Activated CD8-positive, alpha-beta T cell treated with anti-CD3 and anti-CD28 coated beads, Interleukin-2, amount 10 ng/mL, durations not matched to agents 7 days and 5 days (primary cell): ENCODE measurements at places on chromosomes 7 and 10. TPM values are rescaled to one million over a fixed set of nuclear protein-coding genes. Genes with fewer than 3 reads are reported as not detected.
A peak's percentile ranks its signal among the peaks of the same experiment; 100 is the strongest.

GRCh38 chr7:105854498-105854897, 21.9 kb downstream of the ATXN7L1 start:
- H3K27me3 ChIP-seq: peaks cover 3% of the 10 kb centered on the region
- no peaks in the 10 kb centered on the region for H3K36me3 ChIP-seq
- H3K4me3 ChIP-seq: no peak overlapping the region
- DNase-seq: no peak

SRGN gene
- 166 TPM for total RNA-seq

DNA sequence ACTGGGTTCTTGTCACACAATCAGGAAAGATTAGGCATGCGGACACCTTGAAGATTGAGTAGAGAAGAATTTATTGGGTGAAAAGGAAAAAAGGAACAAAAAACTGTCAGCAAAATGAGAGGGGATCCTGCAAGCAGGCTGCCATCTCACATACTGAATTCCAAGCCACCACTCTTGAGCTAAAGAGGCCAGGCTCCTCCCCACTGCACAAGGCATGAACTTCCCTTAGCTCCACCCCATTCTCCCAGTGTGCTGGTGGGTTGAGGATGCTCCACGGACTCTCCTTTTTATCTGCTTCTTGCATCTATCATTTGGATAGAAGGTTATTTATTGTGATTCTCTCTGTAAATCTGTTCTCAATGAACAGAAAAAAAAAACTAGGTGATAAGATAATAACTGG, 79.6 kb downstream of the ANKRD7 start:
- peaks cover 1% of the 10 kb centered on the region for H3K36me3 ChIP-seq
- peaks cover 24% of the 10 kb centered on the region for H3K27me3 ChIP-seq
- no peak overlapping the region for H3K4me3 ChIP-seq
- no peaks in the 10 kb centered on the region for H3K4me1 ChIP-seq
- no peak overlapping the region for H3K27ac ChIP-seq

CPEB3 gene
- total RNA-seq: 2.3 TPM

GRCh38 chr10:86262688-86263181, 103.9 kb downstream of the GRID1 start:
- no peak overlapping the region for H3K27ac ChIP-seq
- H3K4me1 ChIP-seq: no peaks in the 10 kb centered on the region
- DNase-seq: peak; percentile 13

DNA sequence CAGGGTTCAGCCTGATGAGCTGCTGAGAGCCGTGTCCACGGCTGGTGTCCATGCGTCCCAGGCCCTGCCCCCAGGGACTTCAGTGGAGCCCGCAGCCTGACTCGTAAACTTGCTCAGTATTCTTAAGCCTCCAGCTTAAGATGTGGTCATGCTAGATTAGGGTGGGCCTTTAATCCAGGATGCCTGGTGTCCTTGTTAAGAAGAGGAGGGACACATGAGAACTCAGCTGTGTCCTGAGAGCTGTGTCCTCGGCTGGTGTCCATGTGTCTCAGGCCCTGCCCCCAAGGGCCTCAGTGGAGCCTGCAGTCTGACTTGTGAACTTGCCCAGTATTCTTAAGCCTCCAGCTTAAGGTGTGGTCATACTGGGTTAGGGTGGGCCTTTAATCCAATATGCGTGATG, 23.0 kb downstream of the DOCK1 start:
- H3K27ac ChIP-seq: no peak overlapping the region
- no peak for DNase-seq
- H3K36me3 ChIP-seq: no peaks in the 10 kb centered on the region
- no peak overlapping the region for H3K4me3 ChIP-seq

HTR7 gene
- total RNA-seq: not detected

GRCh38 chr10:5977471-5978229, at the start of gene IL15RA:
TSS of gene IL15RA (minus strand) at chr10:5977543. CDS start at chr10:5977492, 51 bp downstream.
- peaks cover 26% of the 10 kb centered on the region for H3K4me1 ChIP-seq
- peaks cover 5% of the 10 kb centered on the region for H3K27me3 ChIP-seq
- H3K36me3 ChIP-seq: peaks cover 16% of the 10 kb centered on the region
- H3K4me3 ChIP-seq: peak within 1 kb of the TSS; percentile 97
- peak within 1 kb of the TSS; percentile 98 for H3K27ac ChIP-seq

PAPSS2 gene
- total RNA-seq: 0.08 TPM

CDH23 gene
- 4.7 TPM for total RNA-seq

DNA sequence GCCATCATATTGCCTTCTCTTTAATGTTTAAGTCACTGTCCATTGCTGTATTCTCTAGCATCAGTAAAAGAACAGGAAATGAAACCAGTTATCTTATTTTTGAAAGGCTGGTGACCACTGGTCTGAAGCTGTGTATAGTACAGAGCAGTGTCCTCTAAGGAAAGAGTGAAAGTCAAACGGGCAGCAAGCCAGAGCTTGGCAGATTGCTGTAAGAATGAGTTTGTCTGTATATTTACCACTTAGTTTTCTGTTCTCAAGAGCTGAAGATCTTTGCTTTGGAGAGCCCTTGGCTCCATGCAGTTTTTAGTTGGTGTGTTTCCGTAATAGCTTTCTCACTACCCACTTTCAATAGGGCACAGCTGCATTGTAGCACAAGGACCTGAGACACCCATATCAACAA, 31.9 kb downstream of the PCBD1 start:
- H3K36me3 ChIP-seq: peaks cover 17% of the 10 kb centered on the region
- no peaks in the 10 kb centered on the region for H3K27me3 ChIP-seq
- no peak for DNase-seq

DNA sequence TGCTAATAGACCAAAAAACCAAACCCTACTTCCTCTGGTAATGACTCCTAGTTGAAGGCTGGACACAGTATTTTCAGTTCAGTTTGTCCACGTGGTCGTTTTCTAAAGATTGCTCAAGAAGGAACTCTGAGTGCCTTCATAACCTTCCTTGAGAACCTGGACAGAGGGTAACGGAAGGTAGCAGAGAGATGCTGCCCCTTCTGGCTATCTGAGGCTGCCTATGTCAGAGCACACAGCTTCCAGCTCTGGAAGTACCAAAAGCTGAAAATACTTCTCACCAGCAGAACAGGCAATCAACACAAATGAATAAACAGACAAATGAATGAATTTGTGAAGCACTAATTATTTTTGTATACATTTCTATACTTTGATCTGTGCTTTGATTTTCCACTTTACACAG, 85.2 kb downstream of the AMPH start:
- no peak for DNase-seq
- H3K36me3 ChIP-seq: no peaks in the 10 kb centered on the region
- no peak overlapping the region for H3K4me3 ChIP-seq
- peaks cover 6% of the 10 kb centered on the region for H3K27me3 ChIP-seq
- H3K4me1 ChIP-seq: peaks cover 6% of the 10 kb centered on the region

DNA sequence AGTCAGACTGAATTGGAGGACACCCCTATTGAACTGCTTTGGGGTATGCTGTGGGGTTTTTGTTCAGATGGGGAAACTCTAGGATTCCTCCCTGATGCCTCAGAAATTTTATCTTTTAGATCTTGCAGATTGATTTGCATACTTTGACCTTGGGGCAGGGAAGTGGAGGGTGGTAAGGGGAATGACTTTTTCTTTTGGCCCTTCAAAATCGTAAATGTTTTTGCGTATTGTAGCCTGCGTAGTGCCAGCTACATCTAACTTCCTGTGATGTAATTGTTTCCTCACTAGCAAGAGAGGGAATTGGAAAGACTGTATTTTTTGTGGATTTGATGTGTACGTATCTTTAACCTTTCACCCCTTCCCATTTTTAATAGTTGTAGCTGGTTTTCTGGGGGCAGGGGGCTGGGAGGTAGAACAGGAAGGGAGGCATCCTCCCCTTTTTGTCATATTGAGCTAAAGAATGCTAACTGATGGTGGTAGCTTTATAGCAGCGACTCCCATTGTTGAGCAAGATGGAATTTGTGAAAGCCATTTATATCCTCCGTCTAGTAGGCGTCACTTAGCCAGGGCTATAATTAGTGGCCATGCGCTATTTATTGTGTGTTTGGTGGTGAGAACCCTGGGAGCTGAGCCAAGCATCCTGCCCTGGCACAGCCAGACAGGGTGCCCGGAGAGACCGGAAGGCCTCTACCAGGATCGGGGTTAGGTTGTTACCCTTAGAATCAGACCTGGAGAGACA, 11.3 kb downstream of the DUSP5 start:
- peaks cover 75% of the 10 kb centered on the region for H3K4me1 ChIP-seq
- no peaks in the 10 kb centered on the region for H3K27me3 ChIP-seq
- no peak for DNase-seq
- peak overlapping the region; percentile 20 for H3K27ac ChIP-seq
- peaks cover 96% of the 10 kb centered on the region for H3K36me3 ChIP-seq
- H3K4me3 ChIP-seq: no peak overlapping the region

DNA sequence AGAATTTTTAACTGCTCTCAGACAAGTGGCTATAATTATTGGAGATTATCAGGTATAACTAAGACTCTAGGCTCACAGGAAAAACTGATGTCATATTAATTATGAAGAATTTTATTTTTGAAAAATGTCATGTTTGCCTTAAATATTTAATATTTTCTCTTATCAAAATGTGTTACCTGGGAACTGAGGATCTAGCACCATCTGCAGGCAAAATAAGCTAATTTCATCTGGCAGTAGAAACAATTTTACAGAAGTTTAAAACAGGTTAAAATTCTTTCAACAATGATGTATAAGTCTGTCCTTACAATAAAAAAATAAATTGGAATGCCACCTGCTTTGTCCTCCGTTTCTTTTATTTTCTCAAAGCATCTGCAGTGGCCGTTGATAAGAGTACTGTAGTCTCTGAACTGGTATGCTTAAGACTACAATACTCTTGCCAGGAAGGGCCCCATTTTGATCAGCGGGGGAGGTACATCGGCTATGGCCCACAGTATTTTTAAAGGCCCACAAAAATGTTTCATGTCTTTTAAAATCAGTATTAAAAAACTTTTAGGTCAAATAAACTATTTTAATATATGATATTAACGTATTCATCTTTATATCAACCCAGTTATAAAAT, 81.3 kb downstream of the VWDE start:
- H3K27ac ChIP-seq: no peak overlapping the region
- DNase-seq: peak; percentile 39
- H3K4me1 ChIP-seq: peaks cover 14% of the 10 kb centered on the region
- no peaks in the 10 kb centered on the region for H3K36me3 ChIP-seq

BLOC1S2 gene
- 49.9 TPM for total RNA-seq

DNA sequence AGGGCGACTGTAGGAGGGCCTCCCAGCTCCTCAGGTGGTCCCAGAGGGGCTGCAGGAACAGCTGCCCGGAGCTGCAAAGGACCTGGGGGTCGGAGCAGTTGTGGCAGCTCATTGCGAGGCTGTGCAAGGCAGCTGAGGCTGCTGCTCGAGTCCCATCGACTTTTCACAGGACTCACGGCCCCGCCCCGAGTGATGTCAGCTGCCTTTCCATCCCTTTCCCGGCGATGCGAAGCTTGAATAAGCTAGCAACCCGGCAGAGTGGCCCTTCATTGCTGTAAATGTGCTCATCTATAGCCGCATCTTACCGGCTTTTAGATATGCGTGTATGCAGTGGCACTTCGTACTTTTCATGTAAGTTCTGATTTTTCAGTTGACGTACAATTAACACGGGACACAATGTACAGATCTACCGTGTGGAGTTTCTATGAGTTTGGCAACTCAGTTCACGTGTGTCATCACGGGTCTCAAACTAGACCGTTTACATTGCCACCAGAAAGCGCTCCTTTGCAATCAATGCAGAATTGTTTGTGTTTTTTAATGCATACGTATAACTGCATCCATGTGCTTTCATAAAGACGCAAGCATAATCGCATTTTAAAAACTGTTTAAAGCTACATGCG, at the start of gene CH25H:
TSS of gene CH25H (minus strand) at position 137 of the 620 bp plus-strand sequence. CDS start at position 112, 25 bp downstream.
- H3K36me3 ChIP-seq: no peaks in the 10 kb centered on the region
- peaks cover 23% of the 10 kb centered on the region for H3K4me1 ChIP-seq
- peak within 1 kb of the TSS; percentile 32 for H3K27ac ChIP-seq
- peak within 1 kb of the TSS; percentile 65 for H3K4me3 ChIP-seq
- peaks cover 38% of the 10 kb centered on the region for H3K27me3 ChIP-seq

GRCh38 chr7:4225361-4225771, 456.7 kb upstream of the FOXK1 start:
- H3K4me1 ChIP-seq: no peaks in the 10 kb centered on the region
- no peaks in the 10 kb centered on the region for H3K36me3 ChIP-seq
- no peaks in the 10 kb centered on the region for H3K27me3 ChIP-seq
- no peak for DNase-seq
- H3K4me3 ChIP-seq: no peak overlapping the region

DNA sequence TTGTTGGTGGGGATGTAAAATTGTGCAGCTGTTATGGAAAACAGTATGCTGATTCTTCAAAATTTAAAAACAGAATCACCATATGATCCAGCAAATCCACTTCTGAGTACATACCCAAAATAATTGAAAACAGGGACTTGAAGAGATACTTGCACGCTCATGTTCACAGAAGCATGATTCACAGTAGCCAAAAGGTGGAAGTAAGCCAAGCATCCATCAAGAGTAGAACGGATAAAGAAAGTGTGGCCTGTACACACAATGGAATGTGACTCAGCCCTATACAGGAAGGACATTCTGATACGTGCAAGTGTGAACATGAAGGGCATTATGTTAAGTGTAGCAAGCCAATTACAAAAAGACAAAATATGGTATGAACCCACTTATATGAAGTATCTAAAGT, 696.7 kb upstream of the CELF2 start:
- no peaks in the 10 kb centered on the region for H3K36me3 ChIP-seq
- no peaks in the 10 kb centered on the region for H3K27me3 ChIP-seq
- H3K4me1 ChIP-seq: no peaks in the 10 kb centered on the region
- no peak overlapping the region for H3K4me3 ChIP-seq

- peaks cover 2% of the 10 kb centered on the region for H3K27me3 ChIP-seq
- no peak overlapping the region for H3K27ac ChIP-seq
- no peaks in the 10 kb centered on the region for H3K4me1 ChIP-seq
- no peak overlapping the region for H3K4me3 ChIP-seq
- no peak for DNase-seq
Measured at GRCh38 chr10:59582058-59582457, 127.6 kb downstream of the SLC16A9 start.

DNA sequence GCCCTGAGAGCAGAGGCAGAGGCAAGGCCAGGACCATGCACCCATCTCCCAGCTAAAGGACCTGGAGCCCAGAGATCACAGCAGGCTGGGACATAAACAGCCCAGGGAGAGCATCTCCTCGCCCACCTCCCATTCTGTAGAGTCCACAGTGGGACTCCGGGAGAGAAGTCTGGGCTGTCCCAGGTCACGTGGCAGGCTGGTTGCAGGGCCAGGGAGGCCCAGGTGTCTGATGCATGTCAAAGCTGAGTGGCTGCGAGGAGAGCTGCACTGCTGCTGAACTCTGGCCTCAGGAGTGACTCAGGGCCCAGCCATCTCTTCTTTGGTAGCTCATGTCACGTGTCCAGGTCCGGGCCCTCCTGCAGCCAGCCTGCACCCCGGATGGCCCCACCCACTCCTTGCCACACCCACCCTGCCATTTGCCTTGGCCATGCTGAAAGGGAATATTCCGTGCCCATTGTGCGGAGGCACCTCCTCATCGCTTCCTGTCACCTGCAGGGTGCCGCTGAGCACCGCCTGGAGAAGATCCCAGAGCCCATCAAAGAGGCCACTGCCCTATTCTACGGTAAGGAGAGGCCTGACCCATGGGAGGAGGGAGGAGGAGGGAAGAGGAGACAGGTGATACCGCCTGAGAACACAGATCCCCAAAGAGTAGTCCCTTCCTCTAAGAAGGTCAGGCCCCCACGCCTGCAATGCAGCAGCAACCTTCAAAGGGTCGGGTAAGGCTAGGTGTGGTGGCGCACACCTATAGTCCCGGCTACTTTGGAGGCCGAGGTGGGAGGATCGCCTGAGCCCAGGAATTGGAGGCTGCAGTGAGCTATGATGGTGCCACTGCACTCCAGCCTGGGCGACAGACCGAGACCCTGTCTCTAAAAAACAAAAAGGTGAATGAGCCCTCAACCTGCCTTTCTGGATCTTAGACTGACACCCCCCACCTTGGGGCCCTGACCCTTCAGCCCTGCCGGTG, 12.6 kb upstream of the SH2B2 start:
- no peaks in the 10 kb centered on the region for H3K36me3 ChIP-seq
- no peak overlapping the region for H3K27ac ChIP-seq
- H3K4me3 ChIP-seq: no peak overlapping the region
- no peaks in the 10 kb centered on the region for H3K27me3 ChIP-seq

GDF2 gene
- total RNA-seq: not detected

PRKAR2B gene
- total RNA-seq: 1.6 TPM

CHST12 gene
- total RNA-seq: 49.0 TPM
